ENCODE measurements at places on chromosomes 7 and 10.

DNA sequence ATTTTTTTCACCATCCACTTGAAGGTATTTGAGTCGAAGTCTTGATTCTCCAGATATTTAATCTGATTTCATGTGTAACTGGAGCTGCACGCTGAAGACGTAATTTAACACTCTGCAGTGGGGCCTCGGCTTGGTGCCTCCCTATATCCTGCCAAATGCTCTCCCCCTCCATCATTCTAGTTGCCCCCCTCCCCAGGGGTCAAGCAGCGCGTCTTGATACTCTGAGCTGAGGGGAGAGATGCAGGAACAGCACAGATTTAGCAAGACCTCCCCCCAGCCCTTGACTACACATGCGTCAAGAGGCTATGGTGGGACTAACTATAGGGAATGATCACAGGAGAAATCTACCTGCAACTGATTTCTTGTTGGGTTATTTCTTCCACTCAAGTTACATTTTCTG is 85.8 kb downstream of the PRPF18 start:
- DNase-seq = peak; percentile 84

- DNase-seq = no peak
Observed at GRCh38 chr7:102983602-102984001, 70.8 kb downstream of the LRRC17 start.

DNA sequence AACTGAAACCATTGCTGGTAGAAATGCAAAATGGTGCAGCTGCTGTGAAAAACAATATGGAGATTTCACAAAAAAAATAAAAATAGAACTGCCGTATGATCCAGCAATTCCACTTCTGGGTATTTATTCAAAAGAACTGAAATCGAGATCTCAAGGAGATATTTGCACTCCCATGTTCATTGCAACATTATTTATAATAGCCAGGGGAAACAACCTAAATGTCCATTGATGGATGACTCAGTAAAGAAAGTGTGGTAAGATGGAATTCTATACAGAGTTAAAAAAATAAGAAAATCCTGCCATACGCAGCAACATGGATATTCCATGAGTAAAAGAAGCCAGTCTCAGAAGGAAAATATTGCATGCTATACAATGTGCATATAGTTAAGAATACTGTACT is 290.6 kb upstream of the GHITM start:
- DNase-seq = no peak

DNA sequence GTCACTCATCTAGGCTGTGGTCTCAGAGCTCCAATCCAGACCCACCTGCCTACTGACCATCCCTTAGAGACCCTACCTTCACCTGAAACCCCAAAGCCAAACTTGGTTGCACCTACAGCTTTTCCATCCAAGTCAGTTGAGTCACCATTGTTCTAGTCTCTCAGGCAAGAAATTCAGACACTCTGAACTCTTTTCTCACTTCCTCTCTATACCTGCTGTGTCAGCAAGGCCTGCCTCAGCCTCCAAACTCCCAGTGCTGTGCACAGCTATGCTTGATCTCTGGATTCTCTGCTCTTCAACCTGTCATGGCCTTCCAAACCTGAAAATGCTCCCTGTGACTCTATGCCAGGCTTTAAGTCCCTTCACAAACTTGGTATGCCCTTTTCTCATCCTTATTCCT is 47.4 kb upstream of the MTURN start:
- DNase-seq = no peak

All from NCI-H82 (cell line).